ENCODE measurements at places on chromosomes 3 and 15.

GRCh38 chr3:157113832-157114505 lies 46.0 kb downstream of the CCNL1 start:
- no peak for DNase-seq

- DNase-seq, result no peak
Observed at GRCh38 chr3:869269-869668, 223.6 kb upstream of the CNTN6 start.

DNA sequence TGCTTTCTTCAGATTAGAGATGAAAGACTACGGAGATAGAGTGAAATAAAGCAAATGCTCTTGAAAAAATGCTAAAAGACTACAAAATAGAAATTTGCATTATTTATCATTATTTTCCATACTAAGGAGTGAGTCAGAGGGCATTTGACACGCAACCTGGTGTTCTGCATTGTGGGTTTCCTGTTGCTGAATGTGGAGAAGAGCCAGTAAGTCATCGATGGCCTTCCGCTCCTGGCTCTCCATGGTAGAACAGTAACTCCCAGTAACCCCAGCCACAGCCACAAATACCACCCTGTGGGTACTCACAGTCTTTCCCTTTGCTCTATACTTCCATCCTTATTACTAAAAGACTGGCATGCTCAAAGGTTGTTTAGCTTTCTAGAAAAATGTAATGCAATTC lies 61.5 kb downstream of the CGGBP1 start:
- peak; percentile 83 for DNase-seq

DNA sequence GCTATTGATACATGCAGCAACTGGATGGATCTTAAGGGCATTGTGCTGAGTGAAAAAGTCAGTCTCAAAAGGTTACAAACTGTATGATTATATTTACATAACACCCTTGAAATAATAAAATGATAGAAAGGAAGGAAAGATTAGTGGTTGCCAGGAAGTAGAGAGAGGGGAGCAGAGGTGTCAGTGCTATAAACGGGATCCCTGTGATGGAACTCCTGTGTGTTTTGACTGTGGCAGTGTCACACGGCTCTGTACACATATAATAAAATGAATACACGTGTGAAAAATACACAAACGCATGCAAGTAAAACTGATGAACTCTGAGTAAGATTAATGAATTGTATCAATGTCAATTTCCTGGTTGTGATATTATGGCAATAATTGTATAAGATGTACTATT lies 60.3 kb downstream of the TCAIM start:
- no peak for DNase-seq

- no peak for DNase-seq
Observed at GRCh38 chr3:195307711-195308110, 36.8 kb upstream of the XXYLT1 start.

GRCh38 chr3:23875113-23875725 lies 41.6 kb downstream of the NKIRAS1 start:
- no peak for DNase-seq
